ENCODE measurements at places on chromosomes 3 and 15. TPM values are rescaled to one million over a fixed set of nuclear protein-coding genes. Genes with fewer than 3 reads are reported as not detected.

GCHFR gene
- 36.0 TPM for total RNA-seq

GRCh38 chr3:71579935-71580406 lies 3.6 kb downstream of the FOXP1 start:
- H3K27ac ChIP-seq: peak overlapping the region; percentile 56
- peak overlapping the region; percentile 30 for H3K4me3 ChIP-seq
- H3K27me3 ChIP-seq: peaks cover 1% of the 10 kb centered on the region
- peak; percentile 12 for DNase-seq

DNA sequence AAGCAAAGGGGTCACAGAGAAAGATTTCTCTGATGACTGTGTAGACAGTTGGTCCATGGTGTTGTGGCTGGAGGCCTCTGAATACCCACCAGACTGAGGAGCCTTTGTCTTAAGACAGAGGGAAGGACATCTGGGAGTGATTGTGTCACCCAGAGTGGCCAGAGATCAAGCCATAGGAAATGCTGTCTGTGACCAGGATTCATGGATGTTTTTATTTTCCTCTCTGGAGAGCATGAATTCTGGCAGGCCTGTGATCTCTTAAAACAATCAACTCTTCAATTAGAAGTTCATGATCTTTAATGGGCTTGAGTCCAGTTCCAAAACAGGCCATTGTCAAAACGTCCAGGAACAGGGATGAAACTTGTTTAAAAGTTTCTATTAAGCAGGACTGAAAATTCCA lies 198.9 kb upstream of the CTDSPL start:
- H3K36me3 ChIP-seq: no peaks in the 10 kb centered on the region
- H3K4me3 ChIP-seq: no peak overlapping the region
- DNase-seq: no peak
- H3K27me3 ChIP-seq: no peaks in the 10 kb centered on the region

- no peak overlapping the region for H3K27ac ChIP-seq
- H3K4me3 ChIP-seq: no peak overlapping the region
- peaks cover 6% of the 10 kb centered on the region for H3K36me3 ChIP-seq
- DNase-seq: no peak
- H3K4me1 ChIP-seq: peaks cover 21% of the 10 kb centered on the region
Observed at GRCh38 chr3:48058091-48058490, 41.9 kb upstream of the MAP4 start.

DNA sequence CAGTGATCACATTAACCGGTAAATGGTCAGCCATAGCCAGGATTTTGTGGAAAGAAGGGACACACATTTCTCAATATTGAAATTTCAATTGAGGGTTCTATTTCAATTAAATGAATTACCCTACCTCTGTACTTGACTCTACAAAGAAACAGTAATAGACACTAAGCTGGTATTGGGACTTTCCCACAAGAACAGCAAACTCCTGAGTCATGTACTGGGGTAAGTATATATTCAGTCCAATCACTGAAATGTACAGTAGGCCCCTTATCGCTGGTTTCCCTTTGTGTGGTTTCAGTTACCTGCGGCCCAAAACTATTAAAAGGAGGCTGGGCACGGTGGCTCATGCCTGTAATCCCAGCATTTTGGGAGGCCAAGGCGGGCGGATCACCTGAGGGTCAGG lies 17.6 kb downstream of the ASB14 start:
- no peak overlapping the region for H3K27ac ChIP-seq
- H3K4me1 ChIP-seq: no peaks in the 10 kb centered on the region
- peaks cover 13% of the 10 kb centered on the region for H3K36me3 ChIP-seq
- H3K4me3 ChIP-seq: no peak overlapping the region

- peaks cover 82% of the 10 kb centered on the region for H3K4me1 ChIP-seq
- H3K36me3 ChIP-seq: peaks cover 26% of the 10 kb centered on the region
- peak; percentile 59 for DNase-seq
- H3K27ac ChIP-seq: peak overlapping the region; percentile 87
Observed at GRCh38 chr15:90414408-90415028, 26.5 kb downstream of the IQGAP1 start.

Data from activated CD4-positive, alpha-beta memory T cell treated with anti-CD3 and anti-CD28 coated beads for 36 hours (primary cell).